A172 (cell line): ENCODE measurements at places on chromosomes 11 and 22. TPM values are rescaled to one million over a fixed set of nuclear protein-coding genes. Genes with fewer than 3 reads are reported as not detected.

DNA sequence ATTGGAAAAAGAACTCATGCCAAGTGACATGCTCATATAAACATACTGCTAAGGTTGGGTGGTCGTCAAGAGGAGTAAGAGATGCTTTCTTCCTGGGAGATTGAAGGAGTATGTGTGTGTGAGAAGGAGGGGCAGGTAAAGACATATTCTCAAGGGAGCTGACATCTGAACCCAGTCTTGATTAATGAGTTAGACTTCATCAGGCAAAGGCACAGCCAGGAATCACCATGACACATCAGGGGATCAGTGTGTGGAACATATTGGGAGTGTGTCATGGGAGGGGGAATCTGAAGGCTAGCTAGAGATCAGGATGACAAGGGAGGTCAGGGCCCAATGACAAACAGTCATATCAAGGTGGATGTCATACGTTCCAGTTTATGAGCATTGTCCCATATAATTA, 14.9 kb downstream of the CNTF start:
- DNase-seq = no peak

The FGF3 gene
- 0.24 TPM in 1 of 2 replicates, not detected in the other for total RNA-seq

GRCh38 chr11:128420265-128420664, 167.1 kb downstream of the ETS1 start:
- no peak for DNase-seq

DNA sequence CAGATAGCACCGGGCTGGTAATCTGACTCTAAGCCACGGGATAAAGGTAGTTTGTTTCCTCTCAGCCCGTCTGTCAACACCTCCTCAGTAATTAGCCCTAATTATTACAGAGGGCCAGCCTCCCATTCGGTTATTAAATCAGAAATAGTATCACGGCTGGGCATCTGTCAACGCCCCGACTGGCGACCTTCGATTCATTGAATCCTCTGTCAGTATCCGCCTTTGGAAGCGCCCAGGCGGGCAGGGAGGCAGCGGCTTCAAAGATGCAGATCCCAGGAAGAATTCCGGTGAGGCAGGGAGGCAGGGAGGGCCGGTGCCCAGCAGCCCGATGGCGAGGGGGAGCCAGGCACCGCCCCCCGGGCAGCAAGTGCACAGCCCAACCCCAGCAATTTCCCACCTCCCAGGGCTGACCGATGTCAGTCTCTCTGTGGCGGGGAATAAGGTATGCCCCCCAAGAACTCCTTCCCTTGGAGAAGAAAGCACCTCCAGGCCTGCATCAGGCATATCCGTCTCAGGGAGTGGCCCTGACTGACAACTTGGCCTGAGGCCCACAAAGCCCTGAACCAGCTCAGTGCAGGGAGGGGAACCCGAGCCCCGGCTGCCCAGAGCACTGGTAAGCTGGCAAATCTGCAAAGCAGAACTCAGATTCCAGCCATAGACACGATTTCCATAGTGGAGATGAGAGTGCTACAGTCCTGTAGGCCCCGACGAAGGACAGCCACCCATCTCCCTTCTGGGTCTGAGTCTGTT, 11.4 kb downstream of the GNB1L start:
- no peak for DNase-seq

DNA sequence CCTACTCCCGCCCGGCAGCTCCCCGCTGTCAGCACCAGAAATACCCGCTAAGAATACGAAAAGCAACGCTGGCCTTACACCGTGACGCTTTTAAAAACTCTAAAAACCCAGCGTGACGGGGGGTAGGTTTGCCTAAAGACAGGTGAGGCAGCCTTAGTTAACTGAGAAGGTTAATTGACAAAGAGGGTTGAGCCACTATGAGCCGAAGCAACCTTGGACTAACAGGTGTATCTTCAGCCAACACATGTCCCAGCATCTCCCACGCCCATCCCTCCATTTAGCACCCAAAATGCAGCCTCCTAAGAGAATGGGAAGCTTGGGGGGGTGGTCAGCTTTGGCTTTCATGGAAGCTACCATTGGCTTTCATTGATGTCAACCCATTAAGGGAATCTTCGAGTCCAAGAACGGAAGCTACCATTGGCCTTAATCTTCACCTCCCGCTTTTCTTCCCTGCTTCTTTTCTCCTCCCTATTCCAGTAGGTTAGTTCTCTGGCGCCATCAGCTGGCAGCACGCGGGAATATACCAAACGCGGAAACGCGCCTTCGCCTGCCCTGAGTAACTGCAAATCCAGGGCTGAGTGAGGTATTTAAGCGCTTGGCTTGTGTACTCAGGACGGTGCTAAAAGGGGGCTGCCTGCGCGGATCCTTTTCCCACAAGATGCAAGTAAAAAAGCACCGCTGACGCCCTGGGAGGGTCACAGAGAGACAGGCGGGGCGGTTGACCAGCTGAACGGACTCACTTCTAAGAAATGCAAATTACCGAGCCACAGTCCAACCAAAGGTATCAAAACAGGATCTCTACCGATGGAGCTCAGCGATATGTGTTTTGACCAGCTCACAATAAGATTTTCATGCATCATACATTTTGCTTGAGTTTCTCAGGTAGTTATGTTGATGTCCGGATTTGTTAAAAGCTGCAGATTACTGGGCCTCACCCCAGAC, 38.5 kb upstream of the GLYATL1 start:
- peak; percentile 63 for DNase-seq

GRCh38 chr11:94788396-94788795, 20.2 kb downstream of the AMOTL1 start:
- DNase-seq = no peak

GRCh38 chr11:67610302-67610868, 3.6 kb downstream of the NDUFV1 start:
- DNase-seq = no peak

DNA sequence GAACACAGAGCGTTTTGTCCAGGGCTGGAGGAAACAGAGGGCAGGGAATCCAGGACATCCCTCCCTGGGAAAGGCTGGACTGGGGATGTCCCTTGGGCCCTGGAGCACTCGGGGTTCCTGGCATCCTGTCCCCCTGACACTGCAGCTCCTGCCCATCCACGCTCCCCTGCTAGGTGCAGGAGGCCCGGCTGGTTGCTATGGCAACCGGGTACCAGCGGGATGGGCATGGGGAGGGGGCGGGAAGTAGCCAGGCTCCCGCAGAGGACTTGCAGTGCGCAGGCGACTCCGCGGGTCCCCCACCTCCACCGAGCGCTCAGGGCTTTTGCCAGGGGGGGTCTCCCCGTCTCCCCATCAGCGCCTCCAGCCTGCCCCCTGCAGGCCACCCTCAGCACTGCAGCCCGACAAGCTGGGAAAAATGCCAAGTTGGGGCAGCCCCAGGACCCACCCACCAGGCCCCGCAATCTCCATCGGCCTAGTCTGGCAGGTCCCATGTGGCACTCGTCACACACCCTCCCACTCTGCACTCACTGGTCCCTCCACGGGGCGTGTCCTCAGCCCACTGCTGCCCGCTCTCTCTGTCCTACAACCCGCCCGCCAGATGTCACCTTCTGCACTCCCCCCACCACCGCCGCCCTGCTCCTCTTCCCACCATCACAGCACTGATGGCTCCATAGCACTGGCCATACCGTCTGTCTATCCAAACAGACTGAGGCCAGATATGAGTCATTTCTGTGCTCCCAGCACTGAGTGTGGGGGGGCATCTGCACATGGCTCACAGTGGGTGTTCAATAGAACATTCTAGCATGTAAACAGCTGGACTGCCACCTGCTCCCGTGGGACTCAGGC, 31.5 kb downstream of the KIAA0930 start:
- peak; percentile 49 for DNase-seq

DNA sequence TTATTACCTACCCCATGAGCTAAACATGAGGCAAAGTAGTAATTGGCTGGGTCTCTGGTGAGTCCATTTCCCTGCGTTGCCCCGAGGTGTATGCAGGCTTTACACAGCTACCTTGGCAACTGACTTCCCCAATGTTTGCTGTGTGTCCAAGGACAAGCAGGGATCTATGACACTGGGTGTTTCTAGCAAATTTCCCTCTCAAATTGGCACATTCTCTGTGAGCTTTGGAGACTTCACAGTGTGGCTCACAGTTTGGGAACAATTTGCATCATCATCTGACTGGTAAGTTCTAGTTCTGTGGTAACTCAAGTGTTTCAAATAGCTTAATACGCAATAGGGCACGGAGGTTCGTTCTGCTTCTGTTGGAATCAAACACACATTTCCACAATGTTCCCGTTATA, 12.5 kb downstream of the NNMT start:
- DNase-seq = no peak

The MS4A6A gene
- not detected in 2 replicates for total RNA-seq

The SF3A1 gene
- total RNA-seq = 25.1 and 39.8 TPM in 2 replicates

The TBX10 gene
- not detected in 2 replicates for total RNA-seq

GRCh38 chr11:31919175-31919574, 108.1 kb upstream of the PAX6 start:
- DNase-seq = no peak

DNA sequence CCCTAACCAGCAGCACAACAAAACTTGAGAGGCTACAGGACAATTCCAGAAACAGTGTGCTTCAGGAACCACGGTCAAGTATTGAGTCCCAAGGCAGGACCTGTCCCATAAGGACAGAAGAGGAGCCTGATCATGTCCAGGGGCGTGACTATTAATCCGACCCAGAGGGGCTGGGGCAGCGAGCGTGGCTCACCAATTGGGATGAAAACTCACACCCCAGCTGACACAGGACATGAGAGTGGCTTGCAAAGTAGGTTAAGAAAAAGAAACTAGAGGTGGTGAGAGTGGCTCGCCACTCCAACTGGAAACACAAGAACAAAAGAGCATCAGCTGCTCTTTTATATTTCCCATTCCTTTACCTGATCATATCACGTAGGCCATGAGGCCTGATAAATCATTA, 16.0 kb upstream of the FEZ1 start:
- DNase-seq = no peak

GRCh38 chr11:69433741-69434140, 47.7 kb upstream of the LINC01488 start:
- no peak for DNase-seq

The SERPIND1 gene
- total RNA-seq = not detected in 2 replicates

DNA sequence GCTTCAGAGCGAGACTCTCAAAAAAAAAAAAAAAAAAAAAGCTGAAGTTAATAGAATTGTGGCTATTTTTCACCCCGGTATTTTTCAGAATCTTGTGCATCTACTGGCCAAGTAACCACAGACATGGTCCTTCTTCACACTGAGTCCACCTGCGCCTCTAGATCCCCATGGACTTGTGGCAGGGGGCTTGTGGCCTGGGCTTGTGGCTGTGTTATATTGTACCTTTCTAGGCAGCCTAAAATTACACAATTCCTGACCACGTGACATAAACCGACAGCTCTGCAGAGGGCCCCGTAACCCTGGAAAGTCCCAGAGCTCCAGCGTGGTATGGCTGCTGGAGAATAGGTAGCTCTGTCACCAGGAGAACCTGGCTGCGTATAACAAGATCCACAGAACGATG, 10.9 kb upstream of the NAALADL1 start:
- no peak for DNase-seq

- no peak for DNase-seq
Measured at GRCh38 chr11:73480677-73481076, 104.5 kb downstream of the RELT start.

DNA sequence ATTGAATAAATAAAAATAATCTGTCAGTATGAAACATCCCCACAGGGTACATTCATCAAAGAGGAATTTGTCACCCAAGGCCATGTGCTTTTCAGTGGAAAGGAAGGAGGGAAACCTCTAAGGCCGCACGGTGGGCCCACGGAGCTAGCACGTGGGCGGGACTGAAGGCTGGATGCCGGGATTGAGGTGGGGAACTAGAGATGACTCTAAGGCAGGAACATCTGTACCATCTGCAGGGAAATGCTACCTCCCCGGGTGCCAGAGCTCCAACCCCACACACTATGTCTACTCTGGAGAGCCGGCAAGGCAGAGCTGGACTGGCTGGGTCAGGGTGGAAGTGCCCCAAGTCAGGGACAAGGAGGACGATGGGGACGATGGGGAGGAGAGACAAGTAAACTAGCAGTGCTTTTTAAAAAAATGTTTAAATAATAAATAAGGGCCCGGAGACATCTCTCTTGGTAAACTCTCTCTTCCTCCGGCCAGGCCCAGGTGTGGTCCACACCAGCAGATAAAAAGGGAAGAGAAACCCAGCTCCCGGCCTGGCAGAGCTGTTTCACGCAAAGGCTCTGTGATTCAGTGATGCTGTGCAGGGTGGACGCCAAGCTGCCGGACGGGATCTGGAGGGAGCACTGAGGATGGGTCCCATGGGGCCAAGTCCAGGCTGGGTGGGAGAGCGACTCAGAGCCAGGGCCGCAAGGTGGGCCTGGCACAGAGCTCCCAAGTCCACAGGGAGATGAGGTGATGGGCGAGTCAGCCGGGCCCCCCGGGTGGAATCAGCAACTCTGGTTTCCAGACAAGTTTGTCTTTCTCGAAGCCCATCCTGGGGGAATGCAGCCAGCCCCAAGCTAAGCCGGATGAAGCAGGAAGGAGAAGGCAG, 5.8 kb downstream of the LIF start:
- no peak for DNase-seq

DNA sequence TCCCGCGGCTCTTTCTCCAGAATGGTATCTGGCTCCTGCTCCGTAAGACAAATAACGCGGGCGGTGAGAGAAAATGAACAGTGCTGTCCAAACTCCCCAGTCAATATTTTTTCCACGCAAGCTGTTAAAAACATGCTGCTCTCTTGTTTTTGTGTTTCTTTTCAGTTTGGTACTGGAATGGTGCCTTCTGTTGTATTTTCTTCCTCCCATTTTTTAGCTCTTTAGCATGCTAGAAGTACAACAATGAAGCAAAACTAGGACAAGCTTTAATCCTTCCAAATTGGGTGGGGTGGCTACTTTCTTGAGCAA, 599 bp upstream of the PPP2R1B start:
- DNase-seq = no peak

The NDUFA6 gene
- 73.3 and 80.7 TPM in 2 replicates for total RNA-seq

- DNase-seq = no peak
Measured at GRCh38 chr11:76251576-76251975, 45.3 kb upstream of the WNT11 start.

DNA sequence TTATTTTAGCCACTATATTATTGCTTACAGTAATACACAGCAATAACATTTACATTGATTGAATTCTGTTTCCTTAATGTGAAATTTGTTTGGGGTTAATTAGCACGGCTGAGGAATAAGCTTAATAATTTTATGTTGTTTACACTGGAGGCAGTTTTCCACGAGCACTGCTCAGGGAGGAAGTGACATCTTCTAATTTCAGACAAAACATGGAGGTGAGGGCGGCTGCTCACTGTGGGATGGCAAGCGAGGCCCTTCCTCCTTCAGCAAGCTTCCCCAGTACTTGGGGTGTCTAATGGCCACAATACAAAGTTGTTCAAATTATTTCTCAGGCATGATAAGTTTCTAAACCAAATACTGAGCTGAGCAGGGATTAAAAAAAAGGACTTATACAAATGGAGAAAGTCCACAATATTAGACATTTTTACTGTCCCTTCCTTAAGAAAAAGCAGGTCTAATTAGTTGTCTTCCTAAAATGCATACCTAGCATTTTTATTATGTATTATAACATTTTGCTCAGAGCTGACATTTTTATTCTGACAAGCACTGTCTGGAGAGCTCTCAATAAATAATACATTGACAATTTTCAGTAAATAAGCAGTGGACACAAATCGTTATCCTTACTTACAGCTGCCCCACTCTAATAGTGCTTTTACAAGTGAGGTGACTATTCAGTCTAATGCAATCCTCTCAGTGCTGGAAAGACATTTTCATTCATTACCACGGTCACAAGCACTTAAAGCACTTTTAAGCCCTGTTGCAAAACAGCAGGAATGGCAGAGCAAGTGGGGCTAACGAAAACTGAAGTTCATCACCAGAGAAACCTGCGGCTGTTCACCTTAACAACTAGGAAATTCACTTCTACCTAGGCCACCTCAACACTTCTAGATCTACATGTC, 56.2 kb downstream of the SOX6 start:
- DNase-seq = no peak

- no peak for DNase-seq
Measured at GRCh38 chr11:12435264-12435663, 57.9 kb downstream of the PARVA start.
